Activated T-cell treated with anti-CD3 and anti-CD28 coated beads, Interleukin-2, amount 50 U/mL, for 24 hours (primary cell): ENCODE measurements at places on chromosomes 4 and X.

DNA sequence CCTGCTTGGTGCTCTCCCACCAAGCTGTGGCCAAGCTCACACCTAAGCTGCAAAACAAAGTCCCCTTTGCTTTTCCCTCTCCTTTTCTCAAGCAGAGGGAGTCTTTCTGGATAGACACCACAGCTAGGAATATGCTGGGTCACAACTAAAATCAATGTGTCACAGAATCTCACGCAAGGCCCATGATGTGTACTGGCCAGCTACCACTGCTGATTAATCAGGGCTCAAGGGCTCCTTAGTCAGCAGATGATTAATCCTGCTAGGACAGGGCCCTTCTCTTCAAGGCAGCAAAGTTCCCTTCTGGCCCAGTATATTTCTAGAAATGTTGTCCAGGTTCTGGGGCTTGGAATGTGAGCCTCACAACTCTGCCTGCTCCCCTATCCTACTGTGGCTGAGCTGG is 32.0 kb upstream of the TENT5D start:
- no peak for DNase-seq

GRCh38 chr4:54100595-54101189 is 729 bp downstream of the GSX2 start:
- DNase-seq = no peak

- DNase-seq = no peak
These were observed 47.3 kb upstream of the STK26 start for GRCh38 chrX:131975851-131976250.

GRCh38 chrX:123476611-123477219 is 256.1 kb downstream of the THOC2 start:
- DNase-seq = no peak
